Stimulated activated CD8-positive, alpha-beta memory T cell treated with anti-CD3 and anti-CD28 coated beads, Interleukin-15, amount 100 ng/mL, for 48 hours (primary cell): ENCODE measurements at places on chromosomes 4 and X.

- DNase-seq: no peak
Measured at GRCh38 chr4:140928880-140929279, 172.7 kb upstream of the TBC1D9 start.

DNA sequence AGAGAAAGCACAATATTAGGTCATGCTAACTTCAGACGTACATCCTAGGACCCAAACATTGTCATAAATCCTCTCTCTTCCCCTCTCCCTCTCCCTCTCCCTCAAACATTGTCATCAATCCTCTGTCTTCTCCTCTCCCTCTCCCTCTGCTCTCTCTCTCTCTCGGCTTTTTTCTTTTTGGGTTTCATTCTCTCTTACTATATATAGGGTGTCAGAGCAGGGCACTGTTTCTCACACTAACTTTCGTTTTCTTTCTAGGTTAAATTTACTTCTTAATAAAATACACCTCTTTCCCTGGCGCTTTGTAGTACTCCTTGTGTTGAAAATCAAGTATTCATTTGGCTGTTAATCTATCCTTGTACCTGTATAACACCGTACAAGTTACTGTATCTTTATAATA is 37.0 kb upstream of the HERC5 start:
- DNase-seq: no peak

DNA sequence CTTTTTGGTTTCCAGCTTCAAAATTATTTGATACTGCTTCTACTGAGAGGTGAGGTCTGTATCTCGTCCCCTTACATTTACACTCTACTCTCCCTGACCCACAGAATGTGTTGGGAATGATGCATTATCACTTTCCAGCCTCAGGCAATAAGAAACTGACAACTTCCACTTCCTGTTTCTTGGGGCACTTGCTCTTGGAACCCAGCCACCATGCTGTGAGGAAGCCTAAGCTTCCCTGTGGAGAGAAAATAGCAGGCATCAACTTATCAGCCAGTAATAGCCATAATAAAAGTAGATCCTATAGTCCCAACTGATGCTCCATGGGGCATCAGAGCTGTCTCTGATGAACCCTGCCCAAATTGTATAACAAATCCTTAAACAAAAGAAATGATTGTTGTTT is 32.6 kb downstream of the RELL1 start:
- no peak for DNase-seq

- no peak for DNase-seq
Measured at GRCh38 chr4:189232274-189232673, 708.4 kb upstream of the FRG1 start.

- no peak for DNase-seq
Measured at GRCh38 chr4:119000400-119000799, 111.7 kb downstream of the SYNPO2 start.

- peak; percentile 63 for DNase-seq
Measured at GRCh38 chr4:147799986-147800555, 68.2 kb downstream of the ARHGAP10 start.

GRCh38 chrX:132592880-132593279 is 104.0 kb upstream of the MBNL3 start:
- no peak for DNase-seq

DNA sequence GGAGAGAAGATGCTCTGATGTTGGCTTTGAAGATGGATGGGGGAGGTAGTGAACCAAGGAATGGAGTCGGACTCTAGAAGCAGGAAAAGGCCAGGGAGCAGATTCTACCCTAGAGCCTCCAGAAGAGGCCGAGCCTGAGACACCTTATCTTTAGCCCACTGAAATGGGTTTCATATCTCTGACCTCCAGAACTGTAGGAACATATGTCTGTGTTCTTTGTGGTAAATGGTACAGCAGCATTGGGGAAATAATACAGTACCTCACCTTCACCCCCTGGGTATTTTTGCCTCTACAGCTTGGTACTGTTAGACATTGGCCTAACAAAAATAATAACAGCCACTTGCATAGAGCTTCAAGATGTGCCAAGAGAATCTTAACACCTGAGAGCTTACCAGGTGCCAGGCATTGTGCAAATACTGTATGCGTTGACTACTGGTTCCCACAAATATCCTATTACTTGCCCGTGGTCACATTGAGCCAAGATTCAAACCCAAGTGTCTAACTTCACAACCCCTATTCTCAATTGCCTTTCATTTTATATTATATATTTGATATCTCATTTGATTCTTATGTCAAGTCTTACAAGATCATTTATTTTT is 57.0 kb upstream of the PGM2 start:
- DNase-seq: no peak

DNA sequence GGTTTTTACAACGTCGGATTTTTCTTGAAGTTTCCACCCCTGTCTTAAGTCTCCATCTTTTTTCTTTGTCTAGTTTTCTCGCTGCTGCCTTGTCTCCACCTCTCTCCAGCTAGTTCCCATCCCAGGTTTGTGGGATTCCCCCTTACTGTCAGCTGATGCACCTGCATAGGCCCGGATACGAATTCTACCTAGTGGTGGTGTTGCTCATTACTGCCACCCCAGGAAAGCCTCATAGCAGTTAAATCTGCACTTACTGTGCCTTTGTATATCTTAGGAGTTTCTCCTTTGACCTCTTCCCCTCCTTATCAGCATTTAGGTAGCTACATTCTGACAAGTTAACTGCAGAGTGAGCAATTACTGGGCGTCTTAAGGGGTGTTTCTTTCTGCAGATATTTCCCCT is 1693.1 kb upstream of the TENM3 start:
- DNase-seq: no peak

- no peak for DNase-seq
Measured at GRCh38 chr4:64756016-64756415, 346.8 kb upstream of the TECRL start.

DNA sequence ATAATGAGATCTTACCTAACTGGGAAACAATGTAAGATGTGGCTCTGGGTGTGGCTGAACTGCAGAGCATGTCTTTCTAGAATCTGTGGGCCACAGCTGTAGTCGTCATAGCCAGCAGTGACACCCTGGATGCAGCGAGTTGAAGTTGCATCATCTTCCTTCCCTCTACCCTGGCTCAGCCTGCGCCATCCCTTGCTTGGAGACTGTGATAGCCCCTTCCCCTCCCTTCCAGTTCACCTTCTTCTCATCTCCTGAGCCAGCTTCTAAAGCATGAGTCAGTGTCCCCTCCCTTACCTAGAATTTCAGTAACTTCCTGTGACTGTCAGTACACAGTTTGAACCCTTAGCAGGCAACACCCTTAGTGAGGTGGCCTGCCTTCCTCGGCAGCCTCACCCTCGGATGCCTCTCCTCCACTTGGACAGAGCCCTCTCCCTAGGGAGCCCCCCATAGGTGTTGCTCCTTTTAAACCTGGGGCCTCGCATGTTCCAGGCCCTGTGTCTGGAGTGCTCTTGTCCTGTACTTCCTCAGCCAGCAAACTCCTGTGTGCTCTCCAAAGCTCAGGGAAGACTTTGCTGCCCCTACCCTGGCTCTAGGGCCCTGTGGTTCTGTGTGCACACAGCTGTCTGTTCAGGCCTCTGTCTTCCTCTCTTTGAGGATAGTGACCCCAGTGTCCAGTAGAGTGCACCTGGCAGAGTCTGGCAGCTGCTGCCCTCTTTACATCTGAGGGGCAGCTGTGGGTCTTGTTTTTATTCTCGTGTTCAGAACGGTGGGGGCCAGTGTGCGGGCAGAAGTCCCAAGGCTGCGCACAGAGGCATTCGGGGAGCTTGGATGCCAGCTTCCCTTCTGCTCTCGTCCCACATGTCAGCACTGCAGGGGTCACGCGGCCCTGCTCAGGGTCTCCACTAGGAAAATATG is 43.7 kb upstream of the TADA2B start:
- no peak for DNase-seq

DNA sequence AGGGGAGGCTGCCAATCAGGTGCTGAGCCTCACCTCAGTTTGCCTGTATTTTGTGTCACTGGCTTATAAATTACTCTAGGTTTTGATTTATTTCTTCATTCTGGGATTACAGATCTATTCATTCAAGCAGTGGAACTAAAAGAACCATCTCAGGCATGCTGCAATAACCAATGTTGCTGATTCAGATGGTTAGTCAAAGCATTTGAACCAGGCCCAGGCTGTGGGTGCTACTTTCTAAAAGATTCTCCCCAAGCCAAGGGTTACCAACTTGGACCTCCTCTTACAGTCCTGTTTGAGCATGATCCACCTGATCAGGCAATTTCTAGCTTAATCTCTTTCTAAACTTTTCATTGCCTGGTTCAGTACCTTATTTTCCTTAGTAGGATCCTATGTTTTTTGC is 67.2 kb downstream of the TMEM131L start:
- DNase-seq: no peak

DNA sequence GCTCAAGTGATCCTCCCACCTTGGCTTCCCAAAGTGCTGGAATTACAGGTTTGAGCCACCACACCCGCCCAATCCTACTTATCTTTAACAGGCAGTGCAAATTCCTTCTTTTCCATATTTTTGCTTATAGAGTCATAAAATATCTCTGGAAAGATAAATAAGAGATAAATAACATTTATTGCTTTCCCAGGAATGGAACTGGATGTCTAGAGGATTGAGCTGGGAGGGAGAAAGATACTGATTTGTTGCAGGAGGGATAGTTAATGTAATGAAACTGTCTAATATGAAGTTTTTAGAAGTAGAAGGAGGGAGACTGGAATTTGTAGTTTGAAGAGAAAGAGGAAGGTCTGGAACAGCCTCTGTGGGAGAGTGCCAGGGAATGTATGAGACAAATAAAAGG is 20.2 kb downstream of the ITGB1BP2 start:
- DNase-seq: no peak
